ENCODE measurements at places on chromosomes 11 and 22.
A peak's percentile ranks its signal among the peaks of the same experiment; 100 is the strongest.

GRCh38 chr22:19195796-19196731 lies 17.5 kb upstream of the SLC25A1 start:
- DNase-seq = peak; percentile 54

GRCh38 chr11:17630936-17631335 lies 83.9 kb downstream of the OTOG start:
- no peak for DNase-seq

DNA sequence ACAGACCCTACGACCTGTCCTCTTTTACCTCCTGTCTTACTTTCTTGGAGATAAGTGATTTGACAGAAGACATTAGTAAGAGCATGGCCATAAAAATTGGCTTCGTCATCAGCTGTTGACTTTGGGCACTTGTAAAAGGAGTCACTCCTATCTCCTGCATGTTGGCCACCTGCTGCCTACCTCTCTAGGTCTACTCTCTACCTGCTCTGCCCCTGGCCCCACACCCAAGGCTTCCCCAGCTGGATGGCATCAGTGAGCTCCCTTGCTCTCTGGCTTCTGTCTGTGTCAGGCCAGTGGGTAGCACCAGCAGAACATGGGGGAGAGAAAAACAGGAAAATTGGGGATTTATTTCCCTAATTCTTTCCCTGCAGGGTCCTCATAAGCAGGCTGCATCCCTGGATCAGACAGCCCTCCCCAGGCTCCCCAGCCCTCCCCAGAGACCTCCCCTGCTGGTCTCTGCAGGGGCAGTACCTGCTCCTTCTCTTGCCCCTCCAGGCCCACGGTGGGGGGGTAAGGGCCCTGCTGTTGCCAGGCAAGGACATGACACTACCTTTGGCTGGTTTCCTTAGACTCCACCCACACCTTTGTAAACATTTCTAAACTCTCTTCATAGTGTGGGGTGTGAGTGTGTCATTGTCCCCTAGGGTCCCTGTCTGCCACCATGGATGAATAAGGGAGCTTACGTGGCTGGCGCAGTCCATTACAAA lies 157.0 kb upstream of the NECTIN1 start:
- no peak for DNase-seq

GRCh38 chr11:135074397-135074998 lies 662.5 kb upstream of the B3GAT1 start:
- DNase-seq = no peak

DNA sequence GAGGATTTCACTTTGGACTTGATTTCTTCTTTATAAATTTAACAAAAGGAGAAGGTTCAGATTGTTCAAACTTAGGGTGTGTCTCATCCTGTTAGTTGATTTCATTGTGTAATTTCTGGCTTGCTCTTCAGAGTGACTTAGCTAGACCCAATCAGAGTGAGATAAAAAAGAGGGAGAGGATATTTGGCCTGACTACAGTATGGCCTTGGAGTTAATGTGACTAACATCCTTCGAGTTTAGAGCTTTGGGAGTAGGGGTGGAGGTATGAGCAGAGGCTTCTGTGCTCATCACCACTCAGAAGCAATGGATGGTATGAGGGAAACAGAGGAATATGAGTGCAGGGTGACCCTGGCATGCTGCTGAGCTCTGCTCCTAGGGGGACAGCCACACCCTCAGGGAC lies 114.2 kb downstream of the ME3 start:
- no peak for DNase-seq

- peak; percentile 77 for DNase-seq
Observed at GRCh38 chr22:22877523-22878210, 9.9 kb upstream of the IGLL5 start.

GRCh38 chr11:88208745-88209144 lies 33.5 kb upstream of the RAB38 start:
- DNase-seq = no peak

GRCh38 chr22:41517172-41518047 lies 26.9 kb downstream of the POLR3H start:
- DNase-seq = peak; percentile 55

DNA sequence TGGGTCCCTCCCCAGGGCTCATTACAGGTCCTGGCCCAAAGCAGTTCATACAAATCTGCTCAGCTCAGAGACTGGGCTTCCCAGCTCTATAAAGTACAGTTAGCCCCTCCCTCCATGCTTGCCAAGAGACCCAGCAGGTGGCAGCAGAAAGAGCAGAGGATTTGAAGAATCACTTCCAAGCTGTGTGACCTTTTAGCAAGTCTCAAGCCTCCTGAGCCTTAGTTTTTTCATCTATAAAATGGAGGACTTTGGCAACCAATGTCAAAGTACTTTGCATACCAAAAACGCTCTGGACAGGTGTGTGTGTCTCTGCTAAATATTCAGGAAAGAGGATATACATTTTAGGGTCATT lies 26.6 kb downstream of the RELT start:
- DNase-seq = peak; percentile 37

DNA sequence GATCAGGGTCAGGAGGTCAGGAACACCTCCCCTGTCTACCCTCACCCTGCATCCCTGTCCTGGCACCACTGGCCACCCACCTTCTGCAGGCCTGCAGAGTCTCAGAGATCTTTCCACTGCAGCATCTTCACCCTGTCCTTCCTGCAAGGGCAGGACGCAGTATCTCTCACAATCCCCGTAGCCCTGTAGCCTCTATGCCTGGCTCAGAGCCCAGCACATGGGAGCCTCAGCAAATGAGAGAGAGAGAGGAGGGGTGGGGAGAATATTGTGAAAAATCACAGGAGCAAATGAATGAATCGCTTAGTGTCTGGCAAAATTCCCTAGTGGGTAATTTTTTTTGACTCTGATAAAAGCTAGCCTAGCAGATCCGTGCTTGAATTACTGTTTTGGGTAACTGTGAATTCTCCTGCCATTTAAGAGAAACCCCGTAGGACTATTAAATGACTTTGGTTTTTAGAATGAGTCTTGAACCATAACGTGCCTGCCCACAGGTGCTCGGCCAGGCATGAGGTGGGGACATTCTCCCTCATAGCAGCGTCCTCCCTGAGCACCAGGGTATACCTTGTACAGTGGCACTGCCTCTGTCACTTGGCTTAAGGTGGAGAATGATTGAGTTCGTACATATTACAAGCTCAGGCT lies 91.5 kb downstream of the MORC2 start:
- DNase-seq = no peak

- DNase-seq = no peak
Observed at GRCh38 chr22:34879001-34879400, 187.0 kb upstream of the ISX start.

GRCh38 chr11:71370895-71371673 lies 77.1 kb downstream of the DHCR7 start:
- no peak for DNase-seq

DNA sequence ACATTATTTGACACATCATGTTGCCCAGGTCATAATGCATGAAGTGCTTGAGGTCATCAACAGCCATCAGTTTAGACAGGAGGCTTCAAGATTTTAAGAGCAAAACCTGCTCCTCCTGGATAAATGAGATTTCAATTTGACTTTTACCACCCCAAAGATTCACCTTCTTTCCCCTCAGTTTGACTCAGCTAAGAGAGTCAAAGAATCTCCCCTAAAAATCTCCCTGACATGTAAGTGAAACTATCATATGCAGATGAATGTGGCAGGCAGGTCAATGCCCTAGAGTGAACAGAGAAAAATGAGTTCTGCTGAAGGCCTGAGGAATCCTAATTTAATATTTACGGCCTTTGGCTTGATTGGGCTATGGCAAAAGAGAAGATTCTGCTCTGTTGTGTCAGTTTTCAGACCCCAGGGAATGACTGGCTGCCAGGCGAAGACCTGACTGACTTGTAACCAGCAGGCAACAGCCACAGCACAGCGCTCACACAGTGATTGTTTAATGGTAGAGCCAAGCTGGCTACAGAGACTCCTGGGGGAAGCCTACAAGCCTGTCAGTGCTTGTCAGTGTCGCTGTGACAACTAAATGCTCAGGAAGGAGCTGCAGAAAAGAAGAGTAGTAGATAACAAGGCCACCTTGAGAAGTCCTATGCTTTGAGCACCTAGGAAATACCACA lies 491.2 kb upstream of the LRRC4C start:
- no peak for DNase-seq

GRCh38 chr11:118610773-118611432 lies 3.5 kb downstream of the PHLDB1 start:
- peak; percentile 93 for DNase-seq

- DNase-seq = no peak
Observed at GRCh38 chr11:69002570-69003231, 10.3 kb downstream of the MRGPRF start.

DNA sequence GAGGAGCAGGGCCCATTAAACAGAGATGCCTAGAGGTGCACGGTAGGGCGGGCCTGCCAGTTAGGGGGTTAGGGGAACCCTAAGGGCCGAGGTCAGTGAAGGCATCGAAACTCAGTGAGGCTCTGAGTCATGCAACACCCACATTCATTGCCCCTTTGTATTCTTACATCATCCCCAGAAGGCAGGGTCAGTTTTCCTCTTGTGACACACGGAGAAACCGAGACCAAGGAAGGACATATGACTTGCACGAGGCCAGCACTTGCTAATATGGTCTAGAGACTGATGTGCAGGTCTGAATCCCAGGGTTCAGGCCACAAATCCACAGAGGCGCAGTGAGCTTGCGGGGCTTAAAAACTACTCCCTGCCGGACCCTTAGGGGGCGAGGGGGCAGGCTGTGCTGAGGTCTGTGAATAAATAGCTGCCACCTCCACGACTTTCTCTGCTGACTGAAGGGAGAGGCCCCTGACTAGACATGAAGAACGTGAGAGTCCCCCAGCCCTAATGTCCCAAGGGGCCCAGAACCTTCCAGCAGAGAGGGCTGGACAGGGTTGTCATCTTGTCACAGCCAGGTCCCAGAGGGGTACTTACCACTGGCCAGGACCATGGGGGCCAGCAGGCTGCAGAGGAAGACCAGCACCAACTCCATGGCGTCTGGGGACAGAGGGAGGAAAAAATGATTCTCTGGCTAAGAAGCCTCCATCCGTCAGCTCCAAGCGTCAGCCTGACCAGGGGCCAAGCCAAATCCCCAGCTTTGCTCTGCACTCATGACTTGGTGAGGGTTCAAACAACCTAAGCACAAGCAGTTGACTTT lies 17.8 kb upstream of the FXYD2 start:
- no peak for DNase-seq

GRCh38 chr22:20089226-20089976 lies 9.4 kb downstream of the DGCR8 start:
- no peak for DNase-seq

DNA sequence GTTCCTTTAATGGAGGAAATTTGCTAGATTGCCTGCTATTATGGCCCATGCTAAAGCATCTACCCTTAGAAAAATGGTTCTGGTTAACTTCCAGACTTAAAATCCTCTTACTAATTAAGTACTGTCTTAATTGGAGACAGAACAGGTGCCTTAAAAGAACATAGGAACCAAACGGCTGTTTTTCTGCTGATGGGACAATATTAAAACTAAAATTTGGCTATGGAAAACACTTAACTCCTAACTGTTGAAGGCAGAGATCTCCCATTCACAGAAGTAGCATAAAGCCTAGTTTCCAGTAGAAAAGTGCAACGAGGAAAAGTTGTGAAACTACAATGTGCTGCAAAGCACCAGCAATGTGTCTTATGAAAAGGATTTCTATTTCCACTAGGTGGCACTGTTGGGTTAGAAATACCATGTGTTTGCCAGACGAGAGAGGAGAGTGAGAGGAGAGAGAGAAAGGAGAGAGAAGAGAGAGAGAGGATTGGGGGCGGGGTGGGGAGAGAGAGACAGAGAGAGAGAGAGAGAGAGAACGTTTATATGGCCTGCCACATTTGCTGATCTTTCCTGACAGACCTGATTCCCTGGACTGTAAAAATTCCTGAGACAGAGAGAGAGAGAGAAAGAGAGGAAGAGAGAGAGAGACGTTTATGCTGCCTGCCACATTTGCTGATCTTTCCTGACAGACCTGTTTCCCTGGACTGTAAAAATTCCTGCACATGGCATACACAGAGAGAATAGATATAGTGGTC lies 51.5 kb downstream of the FAM181B start:
- peak; percentile 12 for DNase-seq
